CD4-positive, alpha-beta T cell treated with Interleukin-12 subunit alpha and Interleukin-12 subunit beta, for 1 hour (primary cell): ENCODE measurements at places on chromosomes 12 and 14.

DNA sequence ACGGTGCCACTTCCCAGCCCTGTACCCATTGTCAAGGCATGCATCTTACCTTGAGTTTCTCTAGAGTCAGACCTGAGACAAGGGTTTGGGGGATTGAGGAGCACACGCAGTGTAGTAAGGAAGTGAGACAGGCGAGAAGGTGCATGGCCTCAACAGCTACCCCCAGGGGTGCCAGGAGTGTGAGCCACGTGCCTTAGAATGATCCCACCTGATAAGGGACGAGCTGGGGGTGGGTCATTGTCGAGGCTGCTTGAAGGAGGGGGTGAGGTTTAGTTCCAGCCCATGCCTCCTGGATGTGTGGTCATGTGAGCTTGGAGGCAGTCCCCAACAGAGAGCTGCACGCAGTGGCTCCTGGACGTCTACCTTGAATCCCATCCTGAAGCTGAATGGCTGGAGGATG lies 320.5 kb downstream of the VRK1 start:
- DNase-seq: no peak

DNA sequence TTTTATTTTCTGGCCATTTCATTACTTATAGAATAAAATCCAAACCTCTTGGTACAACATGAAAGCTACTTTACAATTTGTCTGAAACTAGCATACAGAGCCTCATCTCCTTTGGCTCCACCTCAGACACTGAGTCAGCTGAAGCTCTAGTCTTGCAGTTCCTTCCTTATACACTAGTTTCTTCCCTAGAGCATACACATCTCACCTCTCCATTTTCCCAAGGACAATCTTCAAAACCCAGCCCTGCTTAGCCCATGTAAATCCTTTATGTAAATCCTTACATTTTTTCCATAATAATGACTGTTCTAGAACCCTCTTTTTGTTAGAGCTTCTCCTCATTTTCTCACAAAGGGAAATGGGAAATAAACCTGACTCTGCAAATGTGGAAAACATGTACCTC lies 463.4 kb downstream of the SLC16A7 start:
- DNase-seq: no peak

- no peak for DNase-seq
Measured at GRCh38 chr14:36555998-36556743, 26.2 kb downstream of the NKX2-8 start.

- no peak for DNase-seq
Measured at GRCh38 chr12:24244801-24245200, 295.3 kb upstream of the SOX5 start.

DNA sequence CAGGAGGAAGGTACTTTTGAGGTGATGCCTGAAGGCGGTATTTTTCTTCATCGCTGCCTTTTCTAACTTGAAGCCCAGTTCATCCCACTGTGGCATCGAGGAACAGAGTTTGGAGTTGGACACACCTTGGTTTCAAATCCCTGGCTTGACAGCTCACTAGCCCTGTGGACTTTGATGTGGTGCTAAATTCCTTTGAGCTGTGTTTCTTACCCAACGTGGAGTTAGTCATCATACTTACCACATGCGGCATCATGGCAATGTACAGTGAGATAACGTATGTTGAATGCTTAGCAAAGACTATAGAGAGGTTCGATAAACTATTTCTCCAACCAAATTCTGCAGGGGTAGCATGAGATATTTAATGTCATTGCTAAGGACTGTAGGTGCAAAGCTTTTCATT lies 3.4 kb downstream of the PLEKHG3 start:
- peak; percentile 44 for DNase-seq

- no peak for DNase-seq
Measured at GRCh38 chr12:95462081-95462480, 11.9 kb upstream of the METAP2 start.

DNA sequence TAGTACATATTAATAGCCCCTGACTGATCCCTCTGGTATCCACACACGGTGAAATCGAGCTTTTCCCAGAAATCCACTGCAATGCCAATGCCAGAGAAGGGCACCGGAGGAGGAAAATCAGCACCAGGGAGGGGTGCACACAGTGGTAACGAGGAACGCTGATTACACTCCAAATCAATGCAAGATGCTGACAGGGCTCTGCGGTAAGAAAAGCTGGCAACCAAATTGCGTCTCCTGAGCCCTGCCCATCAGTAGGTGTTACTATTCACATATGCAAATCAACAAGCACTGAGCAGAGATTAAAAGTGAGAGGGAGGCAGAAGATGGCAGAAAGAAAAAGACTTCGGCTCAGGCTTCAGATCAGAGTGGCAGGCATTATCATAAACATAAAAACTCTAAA lies 159.1 kb downstream of the RPS29 start:
- no peak for DNase-seq

GRCh38 chr14:54338696-54339317 lies 58.0 kb upstream of the CDKN3 start:
- no peak for DNase-seq

DNA sequence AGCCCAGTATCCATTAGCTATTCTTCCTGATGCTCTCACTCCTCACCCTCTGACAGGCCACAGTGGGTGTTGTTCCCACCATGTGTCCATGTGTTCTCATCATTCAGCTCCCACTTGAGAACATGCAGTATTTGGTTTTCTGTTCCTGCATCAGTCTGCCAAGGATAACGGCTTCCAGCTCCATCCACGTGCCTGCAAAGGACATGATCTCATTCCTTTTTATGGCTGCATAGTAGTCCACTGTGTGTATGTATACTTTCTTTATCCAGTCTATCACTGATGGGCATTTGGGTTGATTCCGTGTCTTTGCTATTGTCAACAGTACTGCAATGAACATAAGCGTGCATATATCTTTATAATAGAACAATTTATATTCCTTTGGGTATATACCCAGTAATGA lies 8.9 kb downstream of the ATG2B start:
- DNase-seq: no peak

DNA sequence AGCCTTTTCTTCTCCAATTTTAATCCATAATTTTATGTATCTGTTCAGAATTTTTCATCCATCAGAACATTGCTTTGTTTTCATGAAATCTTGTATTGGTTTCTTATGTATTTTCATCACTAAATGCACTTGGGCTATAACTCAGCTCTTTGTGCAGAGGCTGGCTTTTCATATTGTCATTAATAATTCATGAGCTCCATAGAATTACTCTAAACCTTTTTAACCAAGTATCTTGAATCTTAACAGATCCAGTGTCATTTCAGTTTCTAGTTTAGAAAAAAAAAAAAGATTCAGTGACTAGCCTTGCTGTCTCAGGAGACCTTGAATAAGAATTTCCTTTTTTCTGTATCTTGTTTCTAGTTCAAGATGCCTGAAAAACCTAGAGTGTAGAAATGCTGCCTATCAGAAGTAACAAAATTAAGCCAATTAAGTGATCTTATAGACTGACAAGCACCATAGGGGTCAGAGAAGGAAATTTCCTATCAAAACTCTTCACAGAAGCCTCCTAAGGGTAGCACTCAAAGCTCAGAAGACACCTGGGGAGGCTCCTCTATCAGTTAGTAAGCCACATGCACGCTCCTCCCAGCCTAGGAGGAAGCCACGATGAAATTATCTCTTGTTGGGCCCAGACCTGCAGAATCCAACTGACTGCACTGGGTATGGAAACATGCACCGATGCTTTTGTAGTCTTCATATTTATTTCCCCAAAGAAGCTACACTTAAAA lies 163.4 kb downstream of the KICS2 start:
- DNase-seq: no peak

GRCh38 chr12:103771466-103771865 lies 69.6 kb downstream of the NT5DC3 start:
- DNase-seq: no peak

DNA sequence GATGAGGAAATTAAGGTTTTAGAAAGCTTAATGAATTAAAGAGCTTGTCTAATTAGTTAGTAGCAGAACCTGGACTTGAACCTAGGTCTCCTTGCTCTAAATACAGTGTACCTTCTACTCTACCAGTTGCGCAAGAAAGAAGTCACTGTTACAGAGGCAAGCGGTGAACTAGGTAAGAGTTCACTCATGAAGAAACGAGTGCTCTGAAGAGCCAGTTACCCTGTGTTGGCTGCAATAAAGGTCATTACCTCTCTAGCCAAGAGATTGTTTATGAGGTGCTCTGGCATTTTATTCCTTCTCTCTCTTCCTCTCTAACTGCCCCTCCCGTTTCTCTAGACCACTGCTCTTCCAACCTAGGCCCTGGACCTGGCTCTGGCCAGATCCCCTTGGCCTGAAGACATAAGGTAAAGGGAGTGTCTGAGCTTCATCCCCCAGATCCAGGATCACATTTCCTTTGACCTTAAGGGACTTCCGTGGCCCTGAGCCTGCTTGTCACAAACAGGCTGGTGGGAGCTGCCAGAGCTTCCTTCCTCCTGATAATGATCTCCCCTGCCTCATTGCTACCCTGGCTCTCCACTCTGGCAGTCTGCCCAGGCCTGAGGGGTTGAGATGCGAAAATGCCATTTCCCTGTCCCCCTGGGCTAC lies 1.9 kb downstream of the RNASE7 start:
- peak; percentile 36 for DNase-seq

- peak; percentile 61 for DNase-seq
Measured at GRCh38 chr12:57621497-57622292, 10.5 kb downstream of the ARHGEF25 start.

GRCh38 chr14:101169267-101169666 lies 265.7 kb upstream of the RTL1 start:
- no peak for DNase-seq

GRCh38 chr12:112810235-112810917 lies 18.8 kb downstream of the RPH3A start:
- DNase-seq: no peak

DNA sequence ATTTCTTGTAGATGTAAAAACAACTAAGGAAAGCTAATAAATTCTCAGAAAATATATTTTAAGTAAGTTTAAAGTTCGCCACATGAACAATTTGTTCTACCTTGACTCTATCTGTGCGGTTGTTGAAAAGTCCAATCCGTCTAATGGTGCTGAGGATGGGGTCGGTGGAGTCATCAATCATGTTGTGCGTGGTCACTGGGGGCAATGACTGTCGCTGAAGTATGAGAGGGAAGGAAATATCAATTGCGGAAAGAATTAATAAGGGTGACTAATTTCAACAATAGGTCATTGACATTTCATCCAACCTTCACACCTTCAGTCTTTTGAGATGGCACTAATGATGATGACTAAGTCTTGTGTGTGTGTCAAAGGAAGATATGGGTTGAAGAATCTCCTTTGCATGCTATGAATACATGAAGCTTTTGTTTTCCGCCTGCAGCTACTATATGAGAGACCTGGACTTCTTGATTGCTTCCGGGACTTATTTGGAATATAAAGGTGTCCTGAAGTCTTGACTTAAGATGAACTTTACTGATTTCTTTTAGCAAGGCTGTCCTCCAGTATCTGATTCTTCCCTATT lies 32.1 kb downstream of the SPX start:
- DNase-seq: no peak

DNA sequence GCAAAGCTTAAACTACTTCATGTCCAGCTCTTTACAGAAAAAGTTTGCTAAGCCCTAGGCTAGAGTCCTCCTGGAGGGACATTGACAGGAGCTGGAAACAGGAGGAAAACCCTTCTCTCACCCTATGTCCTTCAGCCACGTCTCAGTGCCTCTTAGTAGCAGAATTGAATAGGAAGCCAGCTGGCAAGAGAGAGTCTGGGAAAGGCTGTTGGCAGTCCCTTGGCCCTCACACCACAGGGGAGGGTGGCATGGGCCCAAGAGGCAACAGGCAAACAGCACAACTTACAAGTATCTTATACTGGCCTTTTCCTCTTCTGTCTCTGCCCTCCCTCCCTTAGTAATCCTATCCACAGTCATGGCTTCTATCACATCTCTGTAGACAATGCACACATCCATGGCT lies 27.7 kb upstream of the DHRS2 start:
- DNase-seq: no peak

- no peak for DNase-seq
Measured at GRCh38 chr12:45273717-45274271, 57.9 kb downstream of the ANO6 start.

GRCh38 chr12:91033251-91033650 lies 24.6 kb downstream of the KERA start:
- no peak for DNase-seq

- DNase-seq: no peak
Measured at GRCh38 chr14:40402957-40403356, 970.7 kb upstream of the FBXO33 start.

DNA sequence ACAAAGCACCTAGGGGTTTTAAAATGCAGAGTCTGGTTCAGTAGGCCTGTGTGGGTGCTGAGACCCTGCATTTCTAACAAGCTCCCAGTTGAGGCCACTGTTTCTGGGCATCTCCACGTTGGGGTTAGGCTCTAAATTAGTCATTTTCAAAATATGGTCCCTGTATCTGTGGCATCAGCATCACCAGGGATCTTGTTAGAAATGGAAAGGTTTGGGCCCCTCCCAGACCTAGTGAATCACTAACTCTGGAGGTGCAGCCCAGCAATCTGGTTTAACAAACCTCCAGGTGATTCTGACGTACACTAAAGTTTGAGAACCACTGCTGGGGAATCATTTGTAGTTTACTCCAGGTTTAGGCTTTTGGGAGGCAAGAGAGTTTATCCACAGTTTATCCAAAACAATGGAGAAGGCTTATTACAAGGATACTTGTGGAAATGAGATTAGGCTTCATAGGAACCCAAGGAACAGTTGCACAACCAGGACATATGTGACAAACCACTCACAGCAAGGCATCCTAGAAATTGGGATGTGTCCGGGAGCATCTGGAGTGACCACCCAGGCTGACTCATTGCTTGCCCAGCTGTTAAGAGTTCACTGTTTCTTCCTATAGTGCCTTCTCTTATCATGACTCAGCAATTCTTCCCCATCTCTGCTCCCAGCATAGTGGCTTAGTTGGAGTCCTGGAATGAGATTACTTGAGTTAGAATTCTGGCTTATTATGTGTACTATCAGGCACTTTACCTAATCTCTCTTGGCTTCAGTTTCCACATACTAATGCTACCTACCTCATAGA lies 71.6 kb upstream of the STXBP6 start:
- no peak for DNase-seq

DNA sequence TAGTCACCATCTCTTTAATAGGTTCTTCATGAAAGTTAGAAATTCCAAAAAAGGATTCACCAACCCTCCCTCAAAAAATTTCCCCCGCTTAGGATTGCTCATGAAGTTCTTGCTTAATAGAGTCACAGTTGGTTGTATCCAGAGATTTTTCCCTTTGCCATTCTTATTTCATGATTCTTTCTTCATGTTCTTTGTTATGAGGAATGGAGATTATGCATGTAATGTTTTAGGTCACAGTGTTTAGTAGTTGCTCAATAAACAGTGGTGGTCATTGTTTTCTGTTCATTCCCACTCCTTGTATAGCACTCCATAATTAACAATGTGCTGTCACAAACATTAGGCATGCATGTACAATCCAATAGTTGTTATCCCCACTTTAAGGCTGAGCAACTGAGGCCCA lies 51.2 kb upstream of the RTRAF start:
- no peak for DNase-seq

- DNase-seq: no peak
Measured at GRCh38 chr12:130636370-130636769, 79.7 kb downstream of the RIMBP2 start.

- no peak for DNase-seq
Measured at GRCh38 chr14:76351941-76352340, 24.0 kb upstream of the ESRRB start.

GRCh38 chr14:103186241-103186822 lies 63.1 kb downstream of the TNFAIP2 start:
- no peak for DNase-seq
